Common myeloid progenitor, CD34-positive (primary cell): ENCODE measurements at places on chromosomes 11 and 22.

GRCh38 chr22:49535126-49535525 is 292.5 kb downstream of the BRD1 start:
- no peak for DNase-seq

DNA sequence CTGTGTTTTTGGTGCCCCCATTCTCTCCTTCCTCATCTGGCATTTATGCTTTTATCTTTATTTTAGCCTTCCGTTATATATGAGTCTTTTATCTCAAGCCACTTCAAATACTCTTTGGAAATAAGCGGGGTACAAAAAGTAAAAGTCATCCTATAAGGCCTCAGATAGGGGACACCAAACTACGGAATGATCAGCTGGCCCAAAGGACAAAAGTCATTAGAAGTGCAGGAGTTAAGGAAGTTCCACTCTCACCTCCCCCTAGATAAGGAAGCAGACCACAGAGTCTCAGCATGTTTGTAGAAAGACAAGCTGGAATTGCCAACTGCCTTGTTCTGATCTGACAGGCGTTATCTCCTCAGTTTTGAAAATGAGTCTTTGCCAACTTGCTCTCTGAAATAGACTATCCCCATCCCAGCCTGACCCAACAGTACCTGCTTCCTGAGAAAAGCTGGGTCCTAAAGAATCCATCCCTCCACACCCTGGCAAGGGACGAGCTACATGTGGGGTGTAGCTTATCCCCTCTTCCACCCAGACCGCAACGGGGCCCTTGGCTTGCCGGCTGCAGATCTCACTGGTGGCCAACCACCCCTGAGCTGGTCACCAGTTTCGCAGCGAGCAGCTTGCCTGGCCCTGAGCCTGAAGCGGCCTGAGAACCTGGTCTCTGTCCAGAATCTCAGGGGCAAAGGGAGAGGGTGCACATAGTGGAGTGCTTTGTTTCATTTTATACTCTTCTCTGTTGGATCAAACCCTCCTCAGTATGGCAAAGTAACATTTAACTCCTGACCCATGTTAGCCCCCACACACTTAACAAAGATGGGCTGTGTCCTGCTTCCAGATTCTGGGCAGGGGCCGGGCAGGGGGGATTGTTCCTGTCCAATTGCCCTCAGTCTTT is 13.8 kb downstream of the FADS2 start:
- peak; percentile 7 for DNase-seq

GRCh38 chr11:44596525-44597276 is 31.2 kb downstream of the CD82 start:
- peak; percentile 79 for DNase-seq

- DNase-seq: no peak
Measured at GRCh38 chr11:36254713-36255112, 34.5 kb downstream of the COMMD9 start.

- DNase-seq: no peak
Measured at GRCh38 chr11:87859636-87860035, 315.6 kb downstream of the RAB38 start.

GRCh38 chr22:19057999-19058491 is 64.2 kb downstream of the DGCR2 start:
- DNase-seq: no peak

GRCh38 chr11:78160557-78160956 is 21.1 kb upstream of the ALG8 start:
- no peak for DNase-seq

DNA sequence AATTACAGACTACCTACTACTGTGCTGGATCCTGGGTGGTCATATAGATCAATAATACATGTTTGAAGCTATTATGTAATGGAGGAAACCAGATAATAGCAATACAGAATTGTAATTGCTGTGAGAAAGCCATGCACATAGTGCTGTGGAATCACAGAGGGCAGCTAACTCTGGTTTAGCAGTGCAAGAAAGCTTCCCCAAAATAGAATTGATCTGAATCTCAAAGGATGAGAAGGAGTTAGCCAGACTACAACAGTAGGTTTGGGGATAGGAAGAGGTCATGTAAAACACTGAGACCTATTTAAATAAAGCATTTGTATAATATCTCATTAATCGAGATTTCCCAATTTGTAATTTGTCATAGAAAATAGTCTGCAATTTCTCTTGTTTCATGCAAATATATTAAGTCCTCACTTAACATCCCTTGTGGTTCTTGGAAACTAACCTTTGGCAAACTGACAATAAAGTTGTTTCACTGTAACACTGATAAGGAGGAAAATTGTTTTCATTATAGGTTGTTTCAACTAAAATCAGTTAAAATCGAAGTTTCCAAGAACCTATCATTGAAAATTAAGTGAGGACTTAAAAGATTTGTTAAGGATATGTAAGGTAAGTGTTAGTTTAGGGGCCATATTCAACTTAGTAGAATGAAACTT is 7.6 kb downstream of the C11orf58 start:
- no peak for DNase-seq

DNA sequence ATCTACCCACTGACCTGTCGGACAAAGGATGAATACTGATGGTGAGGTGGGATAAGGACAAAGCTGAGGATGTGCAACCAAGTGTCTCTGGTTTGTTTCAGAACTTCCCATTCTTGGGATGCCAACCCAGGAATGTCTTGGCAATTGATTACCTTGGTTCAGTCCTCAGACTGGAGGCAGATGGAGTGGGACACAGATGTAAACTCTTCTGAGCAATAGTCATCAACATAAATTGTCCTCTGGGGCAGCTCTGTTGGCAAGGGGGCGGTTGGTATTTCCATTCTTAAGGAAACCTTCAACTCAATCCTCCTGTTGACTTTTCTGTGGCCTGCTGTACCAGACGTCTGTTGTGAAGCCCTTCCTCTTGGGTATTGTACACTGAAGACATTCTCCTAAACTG is 6.8 kb downstream of the ABTB2 start:
- DNase-seq: no peak

DNA sequence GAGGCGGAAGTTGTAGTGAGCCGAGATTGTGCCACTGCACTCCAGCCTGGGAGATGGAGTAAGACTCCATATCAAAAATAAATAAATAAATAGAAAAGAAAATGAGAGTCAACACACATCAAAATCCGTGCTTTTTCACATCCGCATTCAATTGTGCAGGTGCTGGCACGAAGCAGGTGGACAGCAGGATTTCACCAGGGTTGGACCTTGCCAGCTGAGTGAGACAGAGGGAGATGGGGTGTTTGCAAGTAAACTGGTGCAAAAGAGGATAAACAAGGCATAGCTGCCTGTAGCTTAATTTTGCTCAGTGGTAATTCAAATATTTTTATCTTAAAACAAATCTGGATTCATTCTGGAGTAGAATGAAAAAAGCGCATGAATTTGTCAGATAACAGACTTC is 23.3 kb upstream of the DNAL4 start:
- DNase-seq: no peak

DNA sequence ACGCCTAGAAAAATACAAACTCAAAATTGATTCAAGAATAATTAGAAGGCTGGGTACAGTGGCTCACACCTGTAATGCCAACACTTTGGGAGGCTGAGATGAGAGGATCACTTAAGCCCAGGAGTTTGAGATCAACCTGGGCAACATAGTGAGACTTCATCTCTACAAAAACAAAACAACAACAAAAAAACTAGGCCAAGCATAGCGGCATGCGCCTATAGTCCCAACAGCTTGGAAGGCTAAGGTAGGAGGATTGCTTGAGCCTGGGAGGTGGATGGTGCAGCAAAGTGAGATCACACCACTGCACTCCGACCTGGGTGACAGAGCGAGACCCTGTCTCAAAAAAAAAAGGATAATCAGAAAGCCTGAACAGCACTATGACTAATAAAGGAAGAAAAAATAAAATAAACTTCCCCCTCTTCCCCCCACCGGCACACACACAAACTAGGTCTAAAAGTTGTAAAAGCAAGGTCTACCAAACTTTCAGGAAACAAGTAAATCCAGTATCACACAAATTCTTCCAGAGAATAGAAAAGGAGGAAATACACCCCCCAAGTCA is 35.8 kb downstream of the RRAS2 start:
- DNase-seq: no peak

DNA sequence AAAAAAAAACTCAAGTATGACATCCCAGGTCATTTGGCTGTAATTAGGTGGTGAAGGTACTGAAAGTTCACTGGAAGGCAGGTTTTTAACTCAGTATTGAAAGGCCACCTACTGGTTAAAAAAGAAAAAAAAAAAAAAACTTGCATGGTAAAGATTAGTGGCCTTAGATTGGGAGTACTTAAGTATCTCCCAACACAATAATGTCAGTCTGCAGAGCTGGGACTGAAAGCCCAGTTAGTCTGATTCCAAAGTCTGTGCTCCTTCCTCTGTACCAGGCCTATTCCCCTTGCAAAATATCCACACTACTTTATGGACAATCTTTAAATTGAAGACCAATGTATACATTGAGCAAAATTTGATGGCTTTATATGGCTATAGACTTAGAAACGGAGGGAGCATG is 85.5 kb downstream of the NOX4 start:
- no peak for DNase-seq

DNA sequence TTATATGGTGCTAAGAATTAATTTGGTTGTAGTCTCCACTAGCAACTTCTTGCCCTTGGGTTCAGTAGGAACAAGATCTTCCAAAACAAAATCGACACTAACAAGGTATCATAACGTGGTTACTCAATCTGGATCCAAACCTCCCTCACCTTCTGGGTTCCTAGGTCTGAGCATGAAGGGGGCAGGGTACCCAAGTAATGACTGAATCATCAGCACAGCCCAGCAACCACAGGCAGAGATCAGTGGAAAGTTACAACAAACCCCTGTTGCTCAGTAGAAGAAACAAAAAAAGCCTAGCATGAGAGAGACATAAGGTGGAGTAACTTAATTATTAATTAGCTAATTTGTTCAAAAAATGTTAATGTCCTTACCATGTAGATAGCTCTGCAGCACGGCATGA is 221.4 kb downstream of the BLID start:
- no peak for DNase-seq

GRCh38 chr22:43890901-43891331 is 897 bp downstream of the PNPLA5 start:
- DNase-seq: no peak

- peak; percentile 4 for DNase-seq
Measured at GRCh38 chr11:19201737-19202605, at the start of gene CSRP3. Gene CSRP3, minus strand, starts transcription at chr11:19201983. Its CDS starts 9,535 bp downstream, at chr11:19192448.

GRCh38 chr11:112223121-112223520 is 3.1 kb upstream of the PTS start:
- DNase-seq: no peak

DNA sequence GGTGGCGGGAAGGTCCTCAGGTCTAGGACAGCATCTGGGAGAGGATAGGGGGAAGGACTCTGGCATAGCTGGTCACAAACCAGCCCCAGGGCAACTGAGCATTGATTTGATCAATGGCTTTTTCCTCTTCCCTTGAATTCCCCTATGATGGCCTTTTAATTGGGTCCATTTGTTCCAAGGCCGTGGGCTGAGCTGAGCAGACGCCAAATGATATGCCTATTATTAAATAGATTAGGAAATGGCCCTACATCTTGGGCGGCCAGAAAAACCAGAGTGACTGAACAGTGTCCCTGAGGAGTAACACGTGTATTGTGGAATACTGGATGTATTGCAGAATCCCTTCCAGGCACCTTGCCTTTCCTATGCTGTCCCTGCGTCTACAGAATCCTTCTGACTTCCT is 26.7 kb upstream of the P2RY6 start:
- no peak for DNase-seq

GRCh38 chr11:123481640-123482039 is 51.6 kb downstream of the GRAMD1B start:
- peak; percentile 75 for DNase-seq
